ENCODE measurements at places on chromosomes 12 and 14. TPM values are rescaled to one million over a fixed set of nuclear protein-coding genes. Genes with fewer than 3 reads are reported as not detected.

GRCh38 chr12:92431146-92431545 lies 271.6 kb upstream of the PLEKHG7 start:
- DNase-seq: no peak

Gene CBX5
- 136 TPM for polyA plus RNA-seq

- DNase-seq: no peak
Observed at GRCh38 chr14:71931492-71932228, 569 bp upstream of the RGS6 start.

Gene SMCO2
- polyA plus RNA-seq: 0.38 TPM

Gene DTX1
- 12.1 TPM for polyA plus RNA-seq

DNA sequence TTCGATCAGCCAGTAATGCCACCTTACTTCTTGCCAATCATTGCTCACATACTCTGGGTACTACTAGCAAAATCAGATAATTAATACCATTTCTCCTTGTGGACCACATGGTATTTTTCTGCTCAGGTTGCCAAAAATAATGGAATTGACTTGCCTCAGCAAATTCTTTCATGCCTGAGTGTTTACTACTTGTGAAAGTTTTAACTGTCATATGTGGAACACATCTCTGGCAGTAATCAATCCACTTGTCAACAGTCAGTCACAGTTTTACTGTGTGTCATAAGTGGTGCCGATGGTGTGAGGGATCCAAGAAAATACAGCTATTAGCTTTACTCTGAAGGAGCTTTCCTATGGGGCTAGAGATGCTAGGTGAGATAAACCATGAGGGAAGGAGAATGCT lies 55.3 kb upstream of the ATF1 start:
- DNase-seq: no peak

- no peak for DNase-seq
Observed at GRCh38 chr14:101473045-101473729, 88.1 kb upstream of the DIO3 start.

- DNase-seq: no peak
Observed at GRCh38 chr12:53160000-53160399, 20.5 kb upstream of the ZNF740 start.

All from right renal pelvis (tissue), 4 donors.